ENCODE measurements at places on chromosomes 1 and 21.

DNA sequence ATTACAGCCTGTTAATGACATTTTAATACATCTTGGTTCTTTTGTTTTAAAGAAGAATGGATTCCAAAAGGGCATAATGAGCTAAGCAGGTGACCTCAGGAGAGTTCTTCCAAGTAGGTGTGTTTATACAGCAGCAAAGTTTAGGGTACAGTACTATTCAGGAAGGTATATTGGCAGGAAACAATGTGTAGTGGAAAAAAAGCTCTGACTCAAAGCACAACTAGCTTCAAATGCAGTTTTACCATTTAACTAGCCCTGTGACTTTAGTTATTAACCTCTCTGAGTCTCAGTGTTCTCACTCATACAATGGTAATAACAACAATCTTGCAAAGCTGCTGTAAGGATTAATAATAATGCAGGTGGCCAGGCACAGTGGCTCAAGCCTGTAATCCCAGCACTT is 29.9 kb downstream of the FAF1 start:
- no peak for DNase-seq

DNA sequence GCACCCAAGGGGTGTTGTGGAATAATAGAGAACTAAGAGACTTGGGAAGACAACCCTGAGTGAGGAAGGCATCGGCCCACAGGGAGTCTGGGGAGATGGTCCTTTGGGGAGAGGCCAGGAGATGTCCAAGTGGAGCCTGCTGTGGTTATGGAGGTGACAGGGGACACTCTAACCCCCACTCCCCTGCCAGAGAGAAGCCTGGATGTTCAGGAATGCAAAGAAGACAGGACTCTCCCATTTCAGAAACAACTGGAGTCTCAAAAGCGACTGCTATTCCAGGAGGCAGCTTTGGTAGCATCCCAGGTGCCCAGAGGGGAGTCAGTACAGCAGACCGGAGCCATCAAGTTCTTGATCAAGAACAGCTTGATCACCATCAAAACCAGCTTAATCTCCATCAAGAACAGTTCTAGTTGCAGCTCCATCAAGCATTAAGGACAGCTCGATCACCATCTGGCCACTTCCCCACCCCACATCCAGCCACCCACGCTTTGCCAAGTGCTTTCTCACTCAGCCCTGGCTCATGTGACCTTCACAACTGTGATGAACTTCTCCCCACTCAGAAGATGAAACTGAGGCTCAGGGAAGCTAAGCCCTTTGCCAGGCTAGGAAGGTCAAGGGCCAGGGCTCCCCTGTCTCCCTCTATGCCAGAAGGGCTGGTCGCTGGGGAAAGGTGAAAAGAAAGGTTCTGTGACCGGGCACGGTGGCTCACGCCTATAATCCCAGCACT is 743 bp downstream of the CD52 start:
- peak; percentile 57 for DNase-seq

GRCh38 chr1:62090016-62090415 is 104.6 kb upstream of the L1TD1 start:
- no peak for DNase-seq

GRCh38 chr21:43825242-43825935 is 36.0 kb downstream of the RRP1 start:
- DNase-seq = no peak

- DNase-seq = peak; percentile 71
These were observed 12.1 kb upstream of the NES start for GRCh38 chr1:156689035-156689952.

- no peak for DNase-seq
These were observed 3.8 kb upstream of the S100B start for GRCh38 chr21:46608672-46609111.

GRCh38 chr1:90046635-90047034 is 51.7 kb downstream of the ZNF326 start:
- no peak for DNase-seq

GRCh38 chr1:223394242-223394641 is 1.0 kb downstream of the CCDC185 start:
- DNase-seq = no peak

- no peak for DNase-seq
These were observed 1.2 kb downstream of the MCOLN2 start for GRCh38 chr1:84995484-84996334.

DNA sequence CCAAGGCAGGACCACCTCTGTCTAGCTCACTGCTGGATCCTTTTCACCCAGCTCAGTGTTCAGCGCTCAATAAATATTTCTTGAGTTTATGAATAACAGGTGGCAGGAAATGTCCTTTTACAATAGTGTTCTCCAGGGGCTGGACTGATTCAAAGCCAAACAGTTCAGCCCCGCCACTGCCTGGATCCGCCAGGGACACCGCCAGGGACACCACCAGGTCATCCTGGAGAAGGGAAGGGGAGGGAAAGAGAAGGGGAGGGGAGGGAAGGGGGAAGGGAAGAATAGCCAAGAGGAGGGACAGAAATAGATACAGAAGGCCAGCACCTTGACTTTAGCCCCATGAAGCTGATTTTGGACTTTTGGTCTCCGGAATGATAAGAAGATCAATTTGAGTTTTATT is 255.6 kb downstream of the GRIK3 start:
- DNase-seq = no peak

- DNase-seq = no peak
These were observed 32.7 kb upstream of the C1orf198 start for GRCh38 chr1:230900984-230901383.

DNA sequence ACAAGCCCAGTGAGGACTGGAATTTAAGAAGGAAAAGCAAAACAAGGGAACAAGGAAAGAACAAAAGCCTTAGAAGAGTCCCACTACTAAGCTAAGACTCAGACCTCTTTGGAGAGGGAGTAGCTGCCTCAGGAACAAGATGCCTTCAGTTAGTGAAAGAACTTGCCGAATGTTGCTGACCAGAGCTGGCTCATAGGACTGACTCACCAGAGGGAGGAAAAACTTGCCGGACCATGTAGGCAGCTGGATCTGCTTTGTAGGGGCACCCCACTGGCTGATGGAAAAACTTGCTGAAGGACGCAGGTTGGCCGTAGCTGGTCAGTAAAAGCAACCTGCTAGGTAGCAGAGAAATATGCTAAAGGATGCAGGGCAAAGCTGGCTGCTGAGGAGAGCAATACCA is 15.3 kb upstream of the ZSWIM5 start:
- DNase-seq = no peak

DNA sequence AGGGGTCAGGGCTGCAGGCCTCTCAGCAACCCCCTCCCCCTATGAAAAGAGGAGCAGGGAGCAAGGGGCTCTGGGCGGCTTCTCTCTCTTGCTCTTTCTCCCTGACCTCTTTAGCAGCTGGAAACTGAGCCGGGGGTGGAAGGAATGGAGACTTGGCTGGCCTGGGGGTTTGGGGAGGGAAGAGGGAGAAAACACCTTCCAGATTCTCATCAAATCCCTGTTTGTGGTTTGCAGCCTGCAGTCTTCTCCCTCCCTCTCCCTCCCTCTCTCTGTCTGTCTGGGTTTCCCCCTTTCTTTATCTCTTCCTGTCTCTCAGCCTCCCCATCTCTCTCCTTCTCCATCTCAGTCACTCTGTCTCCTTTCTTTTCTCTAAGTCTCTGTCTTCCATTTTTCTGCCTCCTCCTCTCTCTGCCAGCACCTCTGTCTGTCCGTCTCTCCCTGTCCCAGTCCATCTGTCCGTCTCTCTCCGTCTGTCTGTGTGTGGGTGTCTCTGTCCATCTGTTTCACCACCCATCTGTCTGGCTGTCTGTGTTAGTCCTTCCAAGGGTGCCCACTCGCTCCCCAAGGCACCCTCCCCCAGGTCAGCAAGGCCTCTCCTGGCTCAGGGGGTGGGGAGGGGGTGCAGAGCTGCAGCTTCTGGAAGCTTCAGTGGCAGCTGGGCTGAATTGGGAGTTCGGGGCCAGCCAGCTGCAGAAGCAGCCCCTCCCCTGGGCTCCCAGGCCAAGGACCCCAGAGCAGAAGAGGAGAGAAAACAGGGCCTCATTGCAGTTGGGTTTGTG is 6.2 kb downstream of the AHDC1 start:
- no peak for DNase-seq

- no peak for DNase-seq
These were observed 93.4 kb downstream of the SLC25A24 start for GRCh38 chr1:108106775-108107174.

- peak; percentile 91 for DNase-seq
These were observed 8.5 kb upstream of the MEX3A start for GRCh38 chr1:156090840-156091188.

DNA sequence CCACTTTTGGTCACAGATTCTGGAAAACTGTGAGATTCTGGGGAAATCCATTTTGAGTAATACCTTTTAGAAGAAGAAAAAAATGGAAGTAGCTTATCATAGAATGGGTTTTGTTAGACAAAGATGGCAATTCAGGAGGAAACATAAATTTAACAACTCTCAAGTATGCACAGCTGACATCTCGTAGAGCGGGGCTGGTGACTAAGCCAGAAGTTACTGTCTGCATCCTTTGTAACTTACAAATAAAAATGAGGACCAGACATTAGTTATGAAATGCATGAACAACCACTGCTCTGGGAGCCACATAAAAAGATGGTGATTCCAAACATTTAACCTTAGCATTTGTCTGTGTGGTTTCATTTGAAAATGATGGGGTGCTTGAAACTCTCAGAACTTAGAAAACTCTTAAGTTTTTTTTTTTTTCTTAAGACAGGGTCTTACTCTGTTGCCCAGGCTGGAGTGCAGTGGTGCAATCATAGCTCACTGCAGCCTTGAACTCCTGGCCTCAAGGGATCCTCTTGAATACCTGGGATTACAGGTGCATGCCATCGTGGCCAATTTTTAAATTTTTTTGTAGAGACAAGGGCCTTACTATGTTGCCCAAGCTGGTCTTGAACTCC is 49.2 kb upstream of the ATP5PO start:
- no peak for DNase-seq

DNA sequence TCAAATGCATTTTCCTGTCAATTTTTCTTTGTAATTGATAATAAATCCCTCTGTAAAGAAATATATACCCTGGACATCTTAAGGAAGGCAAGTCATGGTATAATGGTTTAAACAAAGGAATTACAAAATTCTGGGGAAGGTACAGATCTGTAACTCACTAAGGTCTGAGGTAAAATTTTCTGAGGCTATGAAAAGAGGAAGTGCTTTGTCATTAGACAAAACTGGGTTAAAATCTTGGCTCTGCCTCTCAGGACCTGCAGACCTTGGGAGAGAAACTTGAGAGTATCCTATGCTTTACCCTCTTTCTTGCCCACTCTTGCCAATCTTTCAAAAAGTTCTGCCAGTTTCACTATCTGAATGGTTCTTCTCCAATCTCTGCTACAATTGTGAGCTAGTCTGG is 26.8 kb upstream of the BEND5 start:
- no peak for DNase-seq

- peak; percentile 66 for DNase-seq
These were observed 9.2 kb upstream of the TTC22 start for GRCh38 chr1:54810153-54810942.

- no peak for DNase-seq
These were observed 242.6 kb upstream of the CXADR start for GRCh38 chr21:17270229-17270628.

DNA sequence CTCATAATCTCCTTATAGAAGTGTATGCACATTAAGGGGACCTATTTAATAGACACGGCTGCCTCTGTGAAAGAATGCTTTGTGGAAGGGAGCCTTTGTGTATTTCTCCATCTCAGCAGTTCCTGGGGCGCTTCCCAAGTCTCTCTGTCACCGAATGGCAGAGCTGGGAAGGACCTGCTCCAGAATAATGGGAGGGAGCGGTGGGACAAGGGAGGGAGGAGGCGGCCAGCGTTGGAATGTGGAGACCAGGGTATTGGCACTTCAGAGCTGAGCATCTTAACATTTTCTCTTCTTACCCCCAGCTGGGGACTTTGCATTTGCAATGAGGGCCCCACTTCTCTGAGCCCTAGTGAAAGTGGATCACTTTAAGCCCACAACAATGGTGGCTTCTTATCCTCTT is 23.9 kb downstream of the CACHD1 start:
- no peak for DNase-seq

DNA sequence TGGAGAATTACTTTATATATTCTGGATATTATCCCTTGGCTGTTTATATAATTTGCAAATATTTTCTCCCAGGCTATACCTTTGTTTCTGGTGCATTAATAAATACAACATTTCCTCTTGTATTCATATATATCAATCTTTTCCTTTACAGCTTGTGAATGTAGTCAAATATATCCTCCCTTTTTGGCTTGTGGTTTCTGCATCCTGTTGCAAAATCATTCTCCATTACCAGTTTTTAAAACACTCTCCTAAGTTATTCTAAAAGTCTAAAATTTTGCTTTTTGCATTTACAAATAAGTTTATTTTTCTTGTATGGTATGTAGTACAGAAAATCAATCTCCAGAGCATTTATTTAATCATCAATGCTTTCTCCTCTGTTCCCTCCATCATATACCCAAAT is 909.4 kb downstream of the ADGRL2 start:
- DNase-seq = no peak

DNA sequence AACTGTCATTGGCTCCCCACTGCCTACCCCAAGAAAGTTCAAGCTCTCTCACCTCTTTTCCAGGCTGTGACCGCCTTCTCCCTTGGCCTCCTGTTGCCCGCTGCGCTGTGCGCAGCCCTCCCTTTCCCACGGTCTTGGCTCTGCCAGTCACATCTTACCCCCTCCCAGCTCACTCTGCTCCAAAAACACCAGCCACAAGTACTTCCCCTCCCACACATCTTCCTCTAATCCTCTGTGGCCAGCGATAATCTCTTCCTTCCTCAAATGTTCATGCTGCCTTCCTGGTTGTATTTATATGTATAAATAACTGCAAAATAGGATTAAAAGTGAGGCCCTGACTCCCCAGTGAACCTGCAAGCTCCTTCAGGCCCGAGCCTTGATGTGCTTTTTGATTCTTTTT is 81.8 kb downstream of the AJAP1 start:
- no peak for DNase-seq

GRCh38 chr21:28758042-28758882 is 234.4 kb downstream of the LTN1 start:
- DNase-seq = no peak

DNA sequence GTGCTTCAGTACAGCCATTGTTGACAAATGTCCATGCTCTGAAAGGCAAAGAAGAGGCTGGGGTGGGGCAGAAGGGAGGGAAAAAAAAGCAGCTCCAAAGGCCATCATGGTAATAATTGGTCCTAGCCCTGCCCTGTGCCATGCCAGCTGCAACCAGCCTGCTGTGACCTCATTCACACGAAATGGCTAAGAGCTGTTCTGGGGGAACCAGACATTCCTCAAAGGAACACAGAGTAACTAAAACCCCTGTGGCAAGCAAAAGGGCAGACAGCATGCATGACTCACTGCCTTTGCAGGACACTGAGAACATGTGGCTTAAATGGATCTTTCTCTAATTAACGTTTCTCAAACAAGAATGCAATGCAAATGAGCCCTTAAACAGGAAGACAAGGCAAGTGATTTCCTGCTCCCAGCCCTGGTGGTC is 42.3 kb downstream of the STYXL2 start:
- no peak for DNase-seq

GRCh38 chr1:77948841-77949424 is 29.9 kb downstream of the FUBP1 start:
- DNase-seq = no peak
